ENCODE measurements at places on chromosomes 12 and 14.

- no peak for DNase-seq
Observed at GRCh38 chr14:100488057-100488456, 99.2 kb downstream of the BEGAIN start.

- no peak for DNase-seq
Observed at GRCh38 chr14:80522936-80523335, 311.6 kb upstream of the DIO2 start.

DNA sequence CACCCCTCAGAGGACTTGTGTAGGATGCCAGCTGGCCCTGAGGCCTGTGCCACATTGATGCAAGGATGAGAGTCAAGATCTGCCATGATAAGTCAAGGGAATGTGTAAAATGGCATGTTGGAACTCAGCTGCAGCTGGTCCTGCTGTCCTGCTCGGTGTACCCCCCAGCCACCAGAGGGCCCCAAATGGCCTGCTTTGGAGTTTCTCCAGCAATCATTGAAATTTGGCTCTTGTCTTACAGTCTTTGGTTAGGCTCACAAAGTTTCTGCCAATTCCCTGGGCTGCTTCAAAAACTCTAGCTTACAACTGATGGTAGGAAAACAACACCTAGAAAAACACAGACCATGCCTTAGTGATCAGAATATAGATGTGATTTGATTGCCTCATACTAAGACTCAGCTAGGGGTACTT is 76.8 kb downstream of the HSD17B6 start:
- peak; percentile 80 for DNase-seq

DNA sequence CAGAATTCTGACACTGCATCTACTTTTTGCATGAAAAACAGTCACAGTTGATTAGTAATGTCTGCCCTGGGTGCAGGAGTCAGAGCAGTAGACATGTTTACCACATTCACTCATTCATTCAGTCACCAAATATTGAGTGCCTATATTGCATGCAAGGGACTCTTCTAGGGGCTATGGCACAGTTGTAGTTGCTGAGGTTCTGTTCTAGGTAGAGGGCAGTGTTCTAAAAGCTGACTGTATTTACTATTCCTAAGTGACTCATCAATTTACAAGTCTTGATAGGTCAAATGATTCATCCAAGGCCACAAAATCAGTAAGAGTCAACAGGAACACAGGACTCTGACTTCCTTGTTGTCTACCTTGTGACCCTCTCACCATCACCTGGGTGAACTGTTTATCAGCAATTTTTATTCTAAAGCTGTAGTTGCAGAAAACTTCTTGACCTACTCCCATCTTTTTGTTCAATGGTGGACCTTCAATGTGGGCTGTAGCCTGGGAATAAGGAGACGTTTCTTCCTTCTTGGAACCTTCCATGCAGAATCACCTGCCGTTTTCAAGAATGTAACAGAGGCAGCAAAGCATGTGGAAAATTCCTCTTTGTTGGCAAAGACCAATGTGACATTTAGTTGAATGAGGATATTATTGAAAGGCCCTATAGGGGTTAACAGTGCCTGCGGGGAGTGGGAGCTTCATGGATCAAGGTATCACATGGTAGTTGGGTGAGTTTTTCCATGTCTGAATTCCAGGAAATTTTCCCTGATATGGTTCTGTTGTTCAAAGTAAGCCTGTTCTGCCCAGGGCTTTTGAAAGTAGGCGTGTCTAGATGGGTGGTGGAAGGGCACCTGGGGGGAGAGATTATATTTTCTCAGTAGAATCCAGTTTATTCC is 223.2 kb downstream of the KTN1 start:
- DNase-seq: no peak

GRCh38 chr12:131438881-131439280 is 272.0 kb upstream of the SFSWAP start:
- no peak for DNase-seq

- no peak for DNase-seq
Observed at GRCh38 chr12:54126029-54126695, 62.6 kb downstream of the SMUG1 start.

DNA sequence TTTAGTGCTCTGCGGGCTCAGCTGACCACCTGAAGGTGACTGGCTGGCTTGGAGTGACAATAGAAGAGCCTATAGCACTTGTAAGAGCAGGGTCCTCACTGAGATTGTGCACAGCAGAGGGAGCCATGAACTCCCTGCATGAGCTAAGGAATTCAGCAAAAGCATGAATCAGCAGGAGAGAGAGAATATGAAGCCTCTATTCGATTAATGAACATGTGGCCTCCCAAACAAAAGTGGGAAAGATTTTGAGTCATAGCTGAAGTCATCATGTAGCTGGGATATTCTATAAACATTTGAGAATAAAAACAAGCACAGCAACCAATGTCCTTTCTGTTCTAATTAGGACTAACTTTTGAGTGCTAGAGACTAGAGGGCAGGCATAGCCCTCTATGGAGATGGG is 626.6 kb downstream of the DIO2 start:
- no peak for DNase-seq

DNA sequence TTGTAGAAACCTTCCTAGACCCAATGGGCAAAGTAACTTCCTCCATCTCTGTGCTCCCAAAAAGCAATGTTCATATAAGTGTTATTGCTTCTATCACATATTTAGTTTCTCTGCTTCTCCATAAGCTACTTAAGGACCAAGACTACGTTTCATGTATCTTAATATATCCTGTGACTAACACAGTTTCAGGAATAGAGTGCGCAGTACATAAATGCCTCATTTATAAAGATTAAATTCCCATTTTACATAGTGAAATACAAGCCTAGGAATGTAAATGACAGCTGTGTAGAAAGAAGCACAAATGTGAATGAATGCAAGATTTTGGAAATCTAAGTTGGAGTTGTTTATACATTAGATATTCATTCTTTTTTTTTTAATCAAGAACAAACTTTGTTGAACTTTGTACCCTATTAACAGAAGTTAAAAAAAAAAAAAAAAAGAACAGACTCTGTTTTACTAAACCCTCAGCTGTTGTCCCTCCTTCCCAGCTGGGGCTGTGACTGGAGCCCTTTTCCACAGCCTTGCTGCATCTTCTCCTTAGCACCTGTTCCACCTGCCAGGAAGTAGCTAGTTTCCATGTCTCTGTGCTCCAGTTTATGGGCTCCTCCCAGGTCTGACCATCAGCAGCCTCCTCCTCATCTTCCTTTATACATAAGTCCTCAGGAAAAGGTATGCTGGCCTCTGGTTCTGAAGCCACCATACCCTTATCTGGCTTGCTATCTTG is 7.0 kb upstream of the METTL17 start:
- no peak for DNase-seq

DNA sequence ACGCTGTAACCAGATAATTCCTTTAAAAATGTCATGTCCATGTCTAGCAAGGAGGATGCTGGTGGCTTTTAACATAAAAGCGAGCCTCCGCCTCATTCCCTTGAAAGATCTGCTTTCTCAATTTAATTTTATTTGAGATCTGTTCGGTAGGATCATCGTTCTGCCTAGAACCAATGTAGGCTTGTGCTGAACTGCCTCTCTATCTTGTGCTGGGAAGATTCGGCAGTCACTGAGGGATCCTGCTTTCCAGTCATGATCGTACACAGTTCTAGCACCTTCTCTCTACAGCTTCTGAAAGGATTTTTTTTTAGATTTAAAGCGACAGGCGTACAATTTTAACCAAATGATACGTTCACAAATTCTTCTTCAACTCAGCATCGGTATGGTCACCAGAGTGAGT is 54.3 kb downstream of the PEBP1 start:
- no peak for DNase-seq

DNA sequence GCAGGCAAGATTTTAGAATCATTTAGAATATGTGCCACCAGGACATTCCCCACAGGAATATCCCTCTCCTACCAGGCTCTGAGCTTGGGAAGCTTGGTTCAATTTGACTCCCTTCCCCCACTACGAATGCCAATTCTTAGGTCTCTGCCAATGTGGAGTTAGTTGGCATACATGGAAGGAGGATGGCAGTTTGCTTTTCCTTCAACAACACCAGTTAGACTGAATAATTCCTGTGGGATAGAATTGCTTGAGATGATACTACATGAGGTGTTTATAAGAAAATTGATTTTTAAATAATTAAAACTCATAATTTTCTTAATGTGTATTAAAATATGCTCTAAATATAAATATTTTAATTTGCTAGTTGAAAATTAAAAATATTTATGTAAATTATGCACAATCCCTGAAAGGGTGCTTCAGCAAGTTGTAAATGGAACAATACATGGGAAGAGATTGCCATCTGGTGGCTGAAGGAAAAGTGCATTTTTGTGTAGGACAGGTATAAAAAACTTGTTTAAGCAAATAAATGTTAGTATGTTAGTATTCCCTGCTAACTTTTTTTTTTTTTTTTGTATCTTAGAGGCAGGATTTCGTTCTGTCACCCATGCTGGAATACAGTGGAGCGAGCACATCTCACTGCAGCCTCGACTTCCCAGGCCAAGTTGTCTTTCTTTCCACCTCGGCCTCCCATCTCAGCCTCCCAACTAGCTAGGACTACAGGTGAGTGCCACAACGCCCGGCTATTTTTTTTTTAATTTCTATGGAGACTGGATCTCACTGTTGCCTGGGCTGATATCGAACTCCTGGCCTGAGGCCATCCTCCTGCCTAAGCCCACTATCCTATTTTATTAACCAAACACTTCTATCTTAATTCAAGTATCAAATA is 25.8 kb upstream of the STRAP start:
- DNase-seq: peak; percentile 78

- no peak for DNase-seq
Observed at GRCh38 chr12:80217011-80217535, 117.7 kb downstream of the OTOGL start.

- no peak for DNase-seq
Observed at GRCh38 chr12:111686574-111687105, 787 bp downstream of the ACAD10 start.

DNA sequence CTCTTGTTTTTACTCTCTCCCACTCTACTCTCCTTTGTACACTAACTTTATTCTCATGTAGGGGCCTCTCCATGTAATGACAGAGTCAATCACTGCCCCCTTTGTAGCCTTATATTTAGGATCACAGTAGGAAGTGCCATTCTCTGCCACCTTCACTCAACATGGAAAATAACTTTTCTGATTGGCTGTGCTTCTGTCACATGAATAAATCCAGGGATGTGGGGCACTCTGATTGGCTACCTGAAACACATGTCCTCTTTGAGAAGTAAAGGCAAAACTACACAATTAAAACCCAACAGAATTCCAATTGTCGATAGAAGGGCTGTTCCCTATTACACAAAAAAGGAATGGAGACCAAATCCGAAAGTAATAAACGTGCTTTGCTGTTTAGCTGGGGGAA is at the start of gene RNASE9:
TSS of gene RNASE9 (minus strand) at position 87 of the 400 bp plus-strand sequence.
- no peak for DNase-seq

DNA sequence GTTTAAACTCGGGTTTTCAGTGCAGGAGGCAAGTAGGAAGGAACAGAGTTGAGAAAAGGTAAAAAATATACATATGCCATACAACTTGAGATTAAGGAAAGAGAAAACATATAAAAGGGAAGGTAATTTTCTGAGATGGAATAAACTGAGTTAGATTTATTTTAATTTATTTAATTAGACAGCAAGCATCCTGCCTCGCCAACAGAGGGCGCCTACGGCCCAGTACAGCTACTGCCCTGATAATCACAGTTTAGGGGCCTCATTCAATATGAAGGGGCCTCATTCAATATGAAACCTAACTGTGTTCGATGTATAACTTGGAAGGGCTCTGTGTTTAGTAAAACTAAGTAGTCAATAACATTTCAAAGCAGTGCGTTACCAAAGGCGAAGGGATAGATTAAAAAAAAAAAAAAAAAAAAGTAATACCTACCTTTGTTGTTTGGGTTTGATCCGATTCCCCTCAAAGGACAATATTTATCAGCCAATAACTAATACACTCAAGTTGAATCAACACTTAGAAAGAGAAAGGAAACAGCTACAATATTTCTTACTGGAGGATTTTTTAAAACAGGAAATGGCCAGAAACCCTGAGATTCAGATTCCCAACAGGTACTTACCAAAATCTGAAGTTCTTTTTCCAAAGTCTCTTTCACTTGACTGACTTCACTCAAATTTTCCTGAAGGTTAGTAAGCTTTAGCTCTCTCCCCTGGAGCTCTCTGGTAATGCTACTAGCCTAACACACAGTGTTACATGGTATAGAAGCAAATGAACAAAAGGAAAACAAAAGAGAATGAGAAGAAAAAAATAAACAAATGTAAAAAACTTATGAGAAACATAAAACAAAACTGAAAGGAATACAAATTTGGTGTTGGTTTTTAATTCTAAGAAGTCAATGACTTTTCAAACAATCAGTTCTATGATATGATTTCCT is 70.0 kb upstream of the VPS33A start:
- DNase-seq: no peak

- no peak for DNase-seq
Observed at GRCh38 chr14:106174206-106174605, 647.8 kb downstream of the TMEM121 start.

GRCh38 chr14:92471919-92472318 is 41.7 kb upstream of the RIN3 start:
- DNase-seq: no peak

DNA sequence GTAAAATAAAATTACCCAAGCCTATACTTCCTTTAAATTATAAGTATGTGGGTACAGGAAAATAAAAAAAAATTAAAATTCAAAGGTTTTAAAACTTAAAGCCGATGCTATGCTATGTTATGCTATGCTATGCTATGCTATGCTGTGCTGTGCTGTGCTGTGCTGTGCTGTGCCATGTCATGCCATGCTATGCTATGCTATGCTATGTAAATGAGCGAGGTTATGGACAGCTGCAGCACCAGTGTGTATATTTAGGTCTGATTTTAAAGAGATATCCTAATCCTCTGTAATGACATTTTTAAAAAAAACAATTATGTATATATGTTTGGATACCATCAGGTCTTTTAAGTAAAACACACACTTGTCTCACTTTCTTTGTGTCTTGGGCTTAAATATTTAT is 1822.0 kb upstream of the SEL1L start:
- no peak for DNase-seq

- peak; percentile 44 for DNase-seq
Observed at GRCh38 chr12:109946505-109946904, 46.4 kb downstream of the TCHP start.

GRCh38 chr14:88613552-88614010 is 50.7 kb downstream of the ZC3H14 start:
- peak; percentile 25 for DNase-seq

DNA sequence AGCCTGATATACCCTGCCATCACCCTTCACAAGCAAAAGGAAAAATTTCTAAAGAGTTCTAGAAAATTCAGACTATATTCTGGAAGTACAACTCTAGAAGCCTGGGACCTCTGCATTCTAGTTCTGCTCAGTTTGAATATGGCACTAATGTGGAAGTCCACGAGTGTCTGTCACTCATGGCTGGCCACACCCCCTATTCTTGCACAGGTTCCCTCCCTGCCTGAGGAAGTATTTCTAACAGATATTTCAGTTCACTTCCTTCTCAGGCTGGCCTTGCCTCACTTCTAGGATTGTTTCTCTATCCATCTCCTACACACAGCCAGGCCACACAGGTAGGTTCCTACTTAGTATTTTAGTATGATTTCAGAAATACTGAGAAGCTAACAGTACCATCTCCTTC is 67.4 kb downstream of the PHLDA1 start:
- DNase-seq: peak; percentile 94

GRCh38 chr12:117552971-117553370 is 191.5 kb upstream of the NOS1 start:
- no peak for DNase-seq
